ENCODE measurements at places on chromosomes 12 and 14.

- peak; percentile 78 for DNase-seq
Measured at GRCh38 chr12:111434680-111435338, 29.1 kb downstream of the SH2B3 start.

DNA sequence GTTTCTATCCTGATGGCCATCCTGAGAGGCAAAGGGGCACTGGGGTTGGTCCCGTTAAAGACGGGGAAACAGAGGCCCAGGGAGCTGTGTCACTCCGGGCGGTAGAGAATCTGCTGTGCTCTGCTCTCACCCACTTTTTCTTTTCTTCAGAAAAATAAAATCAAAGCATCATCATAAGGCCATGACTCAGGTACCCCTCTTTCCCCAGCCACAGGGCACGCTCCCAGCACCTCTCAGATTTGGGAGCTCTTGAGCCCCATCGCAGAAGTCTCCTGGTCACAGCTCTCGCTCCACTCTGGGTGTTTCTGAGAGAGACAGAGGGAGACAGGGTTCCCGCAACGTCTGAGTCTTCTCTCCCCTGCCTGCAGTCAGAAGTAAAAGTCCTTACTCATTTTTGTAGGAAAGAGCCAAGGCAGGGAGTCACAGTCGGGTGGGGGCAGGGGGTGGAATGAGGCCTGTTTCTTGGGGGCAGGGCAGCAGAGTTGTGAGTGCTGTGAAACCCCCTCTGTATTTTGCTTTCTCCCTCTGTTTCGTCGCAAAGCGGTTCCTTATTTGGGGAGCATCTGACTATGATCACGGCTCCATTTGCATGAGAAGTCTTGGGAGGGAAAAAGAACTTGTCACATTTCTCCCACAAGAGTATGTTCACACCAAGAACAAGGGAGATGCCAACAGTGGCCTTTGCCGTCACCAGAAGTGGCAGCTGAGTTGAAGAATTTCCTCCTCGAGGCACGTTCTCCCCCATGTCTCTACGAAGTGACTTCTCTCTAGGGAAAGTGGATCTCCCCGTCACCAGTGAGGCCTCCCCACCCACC, 139.0 kb downstream of the BCL11B start:
- no peak for DNase-seq

GRCh38 chr12:12331896-12332295, 18.1 kb downstream of the MANSC1 start:
- no peak for DNase-seq

GRCh38 chr12:100778967-100779590, 15.5 kb upstream of the ANO4 start:
- DNase-seq: no peak

Data from stimulated activated CD4-positive, alpha-beta T cell treated with anti-CD3 and anti-CD28 coated beads, Interleukin-1b, Interleukin-23, amount 100 ng/mL, for 1 hour (primary cell).